ENCODE measurements at places on chromosomes 2 and 18.

DNA sequence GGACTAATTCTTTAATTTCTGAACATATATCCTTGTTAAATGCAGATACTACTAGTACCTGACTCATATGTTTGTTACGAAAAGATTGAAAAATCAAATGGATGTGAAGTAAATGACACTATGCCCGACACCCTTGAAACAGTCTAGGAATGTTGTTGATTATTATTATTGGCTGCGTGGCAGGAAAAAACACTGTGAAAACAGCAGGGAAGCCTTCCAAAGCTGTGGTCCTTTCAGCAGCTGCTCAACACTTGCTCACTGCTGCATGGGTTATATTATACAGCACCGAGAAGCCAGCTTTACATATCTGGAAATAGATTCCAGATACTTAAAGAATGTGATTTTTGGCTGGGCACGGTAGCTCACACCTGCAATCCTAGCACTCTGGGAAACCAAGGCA, 26.5 kb downstream of the CRYGD start:
- DNase-seq = no peak

DNA sequence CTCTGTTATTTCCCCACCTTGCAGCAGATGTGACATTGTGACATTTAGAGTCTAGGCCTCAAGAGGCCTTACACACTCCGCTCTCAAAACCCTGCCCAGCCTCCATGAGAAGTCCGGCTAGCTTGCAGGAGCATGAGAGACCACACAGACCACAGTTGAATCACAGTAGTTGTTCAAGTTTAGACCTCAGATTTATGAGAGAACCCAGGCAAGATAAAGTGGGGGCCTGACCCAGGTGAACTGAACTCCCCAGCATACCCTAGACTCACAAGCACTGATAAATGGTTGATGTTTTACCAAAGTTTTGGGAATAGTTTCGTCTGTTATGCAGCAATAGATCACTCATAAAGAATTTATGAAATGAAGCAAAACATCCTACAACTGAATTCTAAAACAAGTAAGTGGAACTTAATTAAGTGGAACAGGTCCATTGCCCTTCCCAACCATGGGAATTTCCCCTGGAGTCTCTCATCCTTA, 4.7 kb upstream of the STAT1 start:
- DNase-seq = no peak

DNA sequence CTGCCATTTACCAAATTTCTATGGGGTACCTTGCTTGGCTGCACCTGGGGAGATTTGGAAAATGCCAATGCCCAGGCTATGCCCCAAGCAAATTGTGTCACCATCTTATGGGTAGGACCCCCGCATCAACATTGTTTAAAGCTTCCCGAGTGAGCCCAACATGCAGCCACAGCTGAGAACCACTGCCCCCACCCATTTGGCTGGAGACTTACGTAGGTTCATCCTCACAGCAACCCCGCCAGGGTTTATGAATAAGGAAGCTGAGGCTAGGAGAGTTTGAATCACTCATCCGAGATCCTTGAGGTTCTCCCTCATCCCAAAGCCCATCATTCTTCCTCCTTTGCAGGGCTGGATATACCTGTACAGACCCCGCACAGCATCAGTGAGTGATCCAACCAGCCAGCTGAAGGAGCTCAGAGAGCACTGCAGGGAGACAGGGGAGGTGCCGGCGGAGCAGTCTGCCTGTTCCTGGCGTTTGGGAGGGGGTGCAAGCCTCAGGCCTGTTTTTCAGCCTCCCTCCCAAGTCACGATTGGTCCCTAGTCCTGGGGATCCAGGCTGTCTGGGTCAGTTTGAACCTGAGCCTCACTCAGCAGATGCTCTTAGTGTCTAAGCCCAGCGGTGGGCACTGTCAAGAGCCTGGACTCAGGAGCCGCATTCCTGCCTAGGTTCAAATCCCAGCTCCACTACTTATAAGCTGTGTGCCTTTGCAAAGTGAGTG, 164.9 kb downstream of the SMAD7 start:
- no peak for DNase-seq

- DNase-seq = no peak
Observed at GRCh38 chr18:32317651-32318050, 127.8 kb downstream of the MEP1B start.

DNA sequence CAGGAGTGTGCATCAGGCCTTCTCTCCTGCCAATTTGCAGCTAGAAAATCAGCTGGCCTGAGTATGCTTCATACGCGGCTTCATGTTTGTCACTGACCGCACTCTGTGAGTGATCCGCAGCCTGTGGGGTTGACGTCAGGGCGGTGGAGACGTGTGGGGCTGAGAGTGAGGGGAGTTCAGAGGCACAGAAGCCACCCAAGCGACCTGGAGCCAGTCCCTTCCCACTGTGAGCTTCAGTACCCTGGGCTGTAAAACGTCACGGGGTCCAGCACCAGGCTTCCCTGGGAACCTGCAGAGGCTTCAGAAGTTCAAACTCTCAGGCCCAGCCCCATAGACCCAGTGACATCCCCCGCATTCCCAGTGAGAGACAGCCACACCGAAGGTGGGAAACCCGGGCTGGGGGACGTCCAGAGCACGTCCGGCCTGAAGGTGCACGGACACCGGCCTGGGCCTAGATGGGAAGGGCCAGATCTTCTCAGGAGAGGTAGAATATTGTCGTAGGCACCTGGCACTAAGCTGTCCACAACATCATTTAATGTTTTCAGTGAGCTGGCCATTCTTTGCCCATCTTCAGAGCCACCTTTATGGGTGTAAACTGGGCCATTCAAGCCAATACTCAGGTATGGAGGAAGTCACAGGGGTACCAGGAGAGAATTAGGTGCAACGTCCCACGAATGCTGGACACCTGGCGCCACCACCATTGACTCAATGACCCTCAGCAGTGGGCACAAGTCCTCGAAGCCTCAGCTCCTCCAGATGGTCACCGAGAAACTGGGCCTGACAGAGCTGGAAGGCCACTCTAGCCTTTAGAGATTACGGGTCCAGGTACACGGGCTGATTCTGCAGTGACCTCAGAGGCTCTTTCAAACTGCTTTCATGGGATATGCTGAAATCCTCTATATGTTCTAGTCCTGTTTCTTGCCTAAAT, 235.6 kb upstream of the MYT1L start:
- no peak for DNase-seq

DNA sequence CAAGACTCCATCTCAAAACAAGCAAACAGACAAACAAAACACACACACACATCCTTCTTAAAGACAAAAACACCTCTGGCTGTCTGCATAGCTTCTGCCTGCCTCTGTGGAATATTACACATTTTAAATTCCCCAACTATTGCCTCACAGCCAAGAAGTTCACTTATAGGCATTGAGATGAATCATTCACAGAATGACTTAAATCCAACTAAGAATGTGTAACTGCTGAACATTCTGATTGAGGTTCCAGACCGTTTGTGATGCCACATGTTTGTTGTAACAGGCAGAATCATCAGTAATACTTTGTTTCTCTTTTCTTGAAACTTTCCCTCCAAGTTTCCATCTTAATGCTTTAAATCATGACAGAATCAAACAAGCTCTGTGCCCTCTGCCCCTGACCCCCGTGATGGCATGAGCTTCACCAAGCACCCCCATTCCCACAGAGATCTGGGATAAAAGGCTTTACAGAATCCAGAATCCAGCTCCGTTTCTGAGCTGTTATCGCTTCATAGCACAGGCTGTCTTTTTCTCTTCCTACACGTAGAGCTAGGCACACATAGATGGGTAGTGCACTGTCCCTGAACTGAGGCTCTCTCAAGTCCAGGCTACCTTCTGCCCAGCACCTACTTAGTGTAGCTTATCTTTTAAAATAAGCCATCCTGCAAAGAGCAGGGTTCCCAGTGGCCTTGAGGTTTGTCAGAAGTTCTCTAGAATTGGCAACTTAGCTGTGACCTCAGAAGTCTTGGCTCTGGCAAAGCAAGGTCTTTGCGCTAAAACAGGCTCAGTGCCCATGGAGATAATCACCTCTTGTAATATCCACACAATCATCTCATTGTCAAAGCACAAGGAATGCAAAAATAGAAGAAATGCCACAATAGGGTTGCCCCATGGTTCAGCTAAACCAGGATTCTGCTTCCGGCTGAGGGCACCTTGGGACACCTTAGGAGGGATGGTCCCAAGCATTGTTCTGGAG, 32.9 kb downstream of the EPAS1 start:
- DNase-seq = no peak

GRCh38 chr2:55029098-55029497, 21.2 kb downstream of the RTN4 start:
- DNase-seq = no peak

GRCh38 chr2:25539136-25539535, 134.2 kb downstream of the DTNB start:
- no peak for DNase-seq

DNA sequence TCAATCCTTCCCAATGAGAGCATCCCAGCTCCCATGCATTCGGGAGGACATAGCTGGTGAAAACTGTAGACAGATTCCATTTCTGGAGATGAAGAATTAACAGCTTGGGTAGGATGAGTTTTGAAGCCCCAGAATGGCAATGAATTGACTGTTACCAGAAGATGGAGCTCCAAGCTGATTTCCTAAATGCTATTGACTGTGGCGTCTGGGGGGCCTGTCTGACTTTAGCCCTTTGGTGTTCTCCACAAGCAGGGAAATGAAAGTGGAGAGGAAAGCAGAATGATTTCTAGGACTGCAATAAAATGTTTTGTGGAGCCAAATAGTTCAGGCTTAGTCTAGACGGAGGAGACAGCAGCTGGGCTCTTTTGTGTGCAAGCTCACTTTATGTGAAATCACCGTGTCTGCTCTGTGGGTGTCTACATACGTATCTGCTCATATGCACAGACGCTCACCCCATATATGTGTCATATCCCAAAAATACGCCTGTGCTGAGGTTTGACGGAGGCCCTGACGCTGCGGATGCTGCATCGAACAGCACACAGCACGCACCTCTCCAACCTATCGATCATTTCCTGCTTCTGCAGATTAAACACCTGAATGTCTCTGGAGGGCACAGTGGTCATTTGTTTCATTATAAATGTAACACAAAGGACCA, 166.4 kb upstream of the PXDN start:
- no peak for DNase-seq

DNA sequence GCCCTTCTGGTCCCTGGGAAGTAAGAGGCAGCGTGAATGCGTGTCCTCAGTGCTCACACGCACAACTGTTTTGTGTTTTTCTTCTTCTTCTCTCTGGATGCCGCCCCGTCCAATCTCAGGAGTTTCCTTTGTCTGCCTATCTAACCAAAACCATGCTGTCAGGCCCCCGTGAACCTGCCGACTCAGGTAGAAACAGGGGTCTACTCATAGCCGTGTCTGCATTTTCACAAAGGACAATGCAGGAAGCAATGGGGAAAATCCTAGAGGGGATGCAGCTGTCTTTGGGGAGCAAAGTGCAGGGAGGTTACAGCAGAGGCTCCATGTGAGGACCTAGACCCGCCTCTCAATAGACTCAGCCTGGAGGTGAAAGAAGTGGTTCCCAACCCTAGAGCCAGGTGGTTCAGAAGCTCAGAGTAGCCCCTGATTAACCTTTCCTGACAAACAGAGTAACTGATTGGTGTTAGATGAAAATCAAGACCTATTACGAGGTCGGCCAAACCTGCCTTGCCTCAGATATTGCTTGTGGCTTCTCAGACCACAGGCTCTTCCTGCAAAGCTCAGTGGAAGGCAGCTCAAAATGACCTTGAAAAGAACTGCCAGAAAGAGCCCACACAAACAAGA, 49.3 kb downstream of the CD226 start:
- DNase-seq = no peak

All from stimulated activated CD4-positive, alpha-beta T cell treated with anti-CD3 and anti-CD28 coated beads, TNF-alpha, amount 100 ng/mL, for 1 hour (primary cell).